Fibroblast of the aortic adventitia (primary cell): ENCODE measurements at places on chromosomes 2 and 18. TPM values are rescaled to one million over a fixed set of nuclear protein-coding genes. Genes with fewer than 3 reads are reported as not detected.
A peak's percentile ranks its signal among the peaks of the same experiment; 100 is the strongest.

The NEU2 gene
- not detected in 2 replicates for total RNA-seq

The ARHGAP25 gene
- total RNA-seq, result 0.36 and 2.2 TPM in 2 replicates

The COL4A3 gene
- 0.08 and 1.3 TPM in 2 replicates for total RNA-seq

The MAL gene
- not detected in 2 replicates for total RNA-seq

The SLC35G4 gene
- total RNA-seq, result not detected in 2 replicates

The CPO gene
- total RNA-seq, result 0.18 TPM in 1 of 2 replicates, not detected in the other

- no peak for DNase-seq
These were observed 35.4 kb downstream of the LBH start for GRCh38 chr2:30266705-30267104.

- DNase-seq, result no peak
These were observed 96.0 kb downstream of the TFCP2L1 start for GRCh38 chr2:121189011-121189410.

- DNase-seq, result no peak
These were observed 9.5 kb upstream of the CYBRD1 start for GRCh38 chr2:171512683-171513195.

GRCh38 chr2:88658326-88658725 is 31.1 kb upstream of the EIF2AK3 start:
- peak; percentile 89 for DNase-seq

DNA sequence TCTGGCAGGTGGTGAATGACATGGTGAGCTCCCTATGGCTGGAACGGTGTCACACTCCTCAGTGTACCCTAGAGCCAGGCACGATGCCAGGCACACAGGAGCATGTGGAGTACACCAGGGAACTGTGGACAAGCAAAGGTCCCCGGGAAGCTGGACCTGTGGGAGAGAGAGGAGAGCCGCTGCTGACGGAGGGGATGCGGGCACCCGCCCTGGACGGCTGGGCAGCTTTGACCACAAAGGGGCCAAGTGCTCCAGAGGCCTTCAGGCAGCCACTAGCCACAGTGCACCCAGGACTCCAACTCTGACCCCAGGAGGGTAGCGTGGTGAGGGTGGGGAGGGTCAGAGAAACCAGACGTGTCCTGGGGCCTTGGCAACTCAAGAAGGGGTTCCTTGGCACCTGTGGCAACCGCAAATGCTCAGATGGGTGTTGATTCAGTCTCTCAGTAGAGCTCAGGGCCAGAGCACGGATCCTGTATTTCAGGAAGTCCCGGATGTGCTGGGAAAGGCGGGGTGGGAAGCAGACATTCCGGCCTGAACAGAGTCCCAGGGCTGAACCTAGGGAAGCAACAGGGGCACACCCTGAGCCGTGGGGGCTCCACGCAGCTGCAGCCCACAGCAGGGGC is 2.3 kb upstream of the MAB21L4 start:
- peak; percentile 22 for DNase-seq

- DNase-seq, result no peak
These were observed 81.2 kb downstream of the GATA6 start for GRCh38 chr18:22250591-22250996.

- no peak for DNase-seq
These were observed 7.5 kb upstream of the ZNF516 start for GRCh38 chr18:76502551-76502950.

DNA sequence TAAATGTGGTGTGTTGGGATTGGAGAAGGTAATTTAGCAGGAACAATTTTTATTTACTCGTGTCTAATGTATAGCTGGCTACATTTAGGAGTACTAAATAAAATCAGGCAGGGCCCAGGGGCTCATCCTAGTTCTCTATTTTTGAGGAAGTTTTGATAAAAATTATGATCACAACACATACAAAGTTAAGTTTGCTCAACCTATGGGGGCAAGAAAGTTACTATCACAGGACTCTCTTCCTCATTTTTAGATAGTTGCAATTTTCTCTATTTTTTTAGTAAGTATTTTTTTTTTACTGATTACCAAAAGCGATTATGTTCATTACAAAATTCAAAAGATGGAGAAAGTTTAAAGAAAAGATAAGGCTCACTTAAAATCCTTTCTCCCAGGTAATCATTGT is 60.0 kb upstream of the RPE start:
- no peak for DNase-seq

DNA sequence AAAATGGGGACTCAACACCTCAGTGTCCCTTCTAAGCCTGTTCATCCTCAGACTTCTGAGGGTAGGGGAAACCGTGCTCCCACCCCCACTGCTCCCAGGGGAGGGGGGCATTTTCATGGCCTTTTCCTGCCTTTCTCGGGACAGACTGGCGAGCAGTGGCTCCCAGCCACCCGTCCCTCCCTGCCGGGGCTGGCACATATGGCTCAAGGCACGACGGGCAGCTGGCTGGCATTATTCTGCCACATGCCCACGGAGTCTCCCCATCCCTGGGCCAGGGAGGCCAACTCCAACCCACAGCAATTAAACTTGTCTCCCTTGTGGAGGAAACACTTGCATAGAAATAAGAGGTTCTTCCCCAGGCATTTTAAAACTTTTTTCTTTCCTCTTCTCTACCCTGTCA is 148.5 kb upstream of the CBLN2 start:
- DNase-seq, result no peak

DNA sequence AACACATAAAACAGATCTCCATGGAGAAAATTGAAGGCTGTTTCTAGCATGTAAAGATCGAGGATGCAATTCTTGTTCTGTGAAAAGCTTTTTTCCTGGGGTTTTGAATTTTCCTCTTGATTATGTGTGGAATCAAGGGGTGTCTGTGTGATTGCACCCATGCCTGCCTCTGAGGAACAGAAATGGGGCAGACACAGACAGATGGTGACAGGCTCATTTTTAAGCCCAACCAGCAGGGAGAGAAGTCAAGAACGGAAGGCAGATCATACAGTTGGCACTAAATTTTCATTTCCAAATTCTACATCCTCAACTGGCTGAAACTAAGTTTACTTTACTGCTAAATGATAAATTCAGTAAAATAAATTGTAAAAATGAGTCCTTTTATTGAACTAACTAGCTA is 1037.7 kb upstream of the KLHL29 start:
- DNase-seq, result no peak

GRCh38 chr2:118169359-118170005 is 81.2 kb downstream of the INSIG2 start:
- no peak for DNase-seq

GRCh38 chr2:119516121-119516520 is 8.2 kb downstream of the SCTR start:
- DNase-seq, result no peak

- no peak for DNase-seq
These were observed 329.7 kb upstream of the CNTNAP5 start for GRCh38 chr2:123695426-123695825.

DNA sequence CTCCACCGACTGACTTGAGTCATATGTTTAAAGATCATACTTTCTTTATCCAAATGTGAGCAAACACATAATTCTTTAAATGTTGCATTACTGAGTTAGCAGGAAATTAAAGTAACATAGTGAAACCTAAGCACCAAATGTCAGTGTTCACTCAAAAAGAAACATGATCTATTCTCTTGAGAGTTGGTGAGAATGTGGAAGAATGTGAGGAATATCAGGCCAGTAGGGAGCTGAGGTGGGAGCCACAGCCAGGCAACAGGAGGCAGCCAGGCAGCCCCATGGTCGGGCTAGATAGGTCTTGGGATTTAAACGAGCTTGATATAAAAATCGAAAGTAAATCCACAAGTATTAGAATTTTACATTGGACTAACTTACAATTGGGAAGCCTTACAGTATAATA is 198.1 kb upstream of the SH3BP4 start:
- peak; percentile 34 for DNase-seq

DNA sequence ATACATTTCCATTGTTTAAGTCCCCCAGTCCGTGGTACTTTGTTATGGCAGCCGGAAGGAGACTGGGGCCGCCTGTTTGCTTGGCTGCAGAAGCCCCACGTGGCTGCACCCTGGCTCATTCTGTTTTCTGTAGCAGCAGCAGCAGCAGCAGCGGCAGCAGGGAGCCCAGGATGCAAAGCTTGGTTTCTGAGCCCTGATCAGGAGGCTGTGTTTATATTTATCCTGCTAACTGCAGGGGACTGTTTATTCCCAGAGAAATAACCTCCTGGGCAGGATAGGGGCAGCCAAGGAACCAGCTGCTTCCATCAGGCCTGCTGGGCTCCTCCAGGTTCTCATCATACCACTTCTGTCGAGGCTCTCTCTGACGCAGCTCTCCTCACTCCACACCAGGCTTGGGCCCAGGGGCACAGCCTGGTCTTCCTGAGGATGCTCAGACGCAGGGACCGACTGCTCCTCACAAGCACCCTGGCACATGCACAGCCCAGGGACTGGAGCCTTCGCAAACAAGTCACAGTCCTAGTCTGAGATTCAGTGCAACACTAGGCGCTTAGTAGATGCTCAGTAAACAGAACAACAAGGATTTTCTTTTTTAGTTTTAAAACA is 139.0 kb downstream of the MSH2 start:
- DNase-seq, result no peak
